Activated CD8-positive, alpha-beta memory T cell treated with anti-CD3 and anti-CD28 coated beads, Interleukin-2, amount 10 ng/mL, durations not matched to agents 7 days and 5 days (primary cell): ENCODE measurements at places on chromosomes 11 and 22. TPM values are rescaled to one million over a fixed set of nuclear protein-coding genes. Genes with fewer than 3 reads are reported as not detected.

The OR8A1 gene
- total RNA-seq = not detected

The OR5A1 gene
- not detected for total RNA-seq

The MYRF gene
- total RNA-seq = 2.1 TPM

DNA sequence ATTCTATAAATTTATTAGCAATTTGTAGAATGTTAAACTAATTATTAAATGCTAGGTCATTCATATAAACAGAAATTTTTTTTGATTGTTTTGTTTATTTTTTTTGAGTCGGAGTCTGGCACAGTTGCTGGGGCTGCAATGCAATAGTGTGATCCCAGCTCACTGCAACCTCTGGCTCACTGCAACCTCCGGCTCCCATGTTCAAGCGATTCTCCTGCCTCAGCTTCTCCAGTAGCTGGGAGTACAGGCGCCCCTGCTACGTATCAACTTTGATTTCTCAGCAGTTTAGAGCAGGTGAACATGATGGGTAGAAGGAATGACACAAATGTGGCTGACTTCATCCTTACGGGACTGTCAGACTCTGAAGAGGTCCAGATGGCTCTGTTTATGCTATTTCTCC is at the start of gene OR8H3:
TSS of gene OR8H3 (plus strand) at position 301 of the 400 bp plus-strand sequence. CDS start at position 301, 0 bp downstream.
- no peaks in the 10 kb centered on the region for H3K4me1 ChIP-seq
- no peak for DNase-seq
- no peaks in the 10 kb centered on the region for H3K36me3 ChIP-seq
- H3K27ac ChIP-seq = no peak within 1 kb of the TSS
- H3K27me3 ChIP-seq = no peaks in the 10 kb centered on the region
